Kidney (tissue), 22 donors: ENCODE measurements at places on chromosomes 6 and 20. TPM values are rescaled to one million over a fixed set of nuclear protein-coding genes. Genes with fewer than 3 reads are reported as not detected.

AGER gene
- 7.1 TPM for polyA plus RNA-seq

EYA2 gene
- polyA plus RNA-seq: 7.9 TPM

DPPA5 gene
- not detected for polyA plus RNA-seq

LY6G5C gene
- 4.6 TPM for polyA plus RNA-seq

EPPIN gene
- not detected for polyA plus RNA-seq

HRH3 gene
- not detected for polyA plus RNA-seq

SPATS1 gene
- polyA plus RNA-seq: not detected

ZBTB46 gene
- 4.5 TPM for polyA plus RNA-seq

HLA-DQB2 gene
- 1.7 TPM for polyA plus RNA-seq

SPACA1 gene
- not detected for polyA plus RNA-seq

PAK5 gene
- polyA plus RNA-seq: 0.22 TPM

R3HDML gene
- not detected for polyA plus RNA-seq

PDE7B gene
- 4.6 TPM for polyA plus RNA-seq

TMC2 gene
- polyA plus RNA-seq: not detected

ANKEF1 gene
- polyA plus RNA-seq: 1.9 TPM

SLC17A3 gene
- 149 TPM for polyA plus RNA-seq

TMEM244 gene
- polyA plus RNA-seq: not detected

SOBP gene
- polyA plus RNA-seq: 5.4 TPM

CRISP2 gene
- 1.5 TPM for polyA plus RNA-seq

KCNS1 gene
- 0.19 TPM for polyA plus RNA-seq

HLA-DQB1 gene
- 48.0 TPM for polyA plus RNA-seq

FRK gene
- polyA plus RNA-seq: 5.9 TPM

ADRM1 gene
- polyA plus RNA-seq: 79.4 TPM

SS18L1 gene
- 6.5 TPM for polyA plus RNA-seq

TBXT gene
- polyA plus RNA-seq: not detected

CRISP3 gene
- not detected for polyA plus RNA-seq

C20orf144 gene
- not detected for polyA plus RNA-seq

HTR1E gene
- not detected for polyA plus RNA-seq

CDC40 gene
- polyA plus RNA-seq: 10.9 TPM

CST3 gene
- 942 TPM for polyA plus RNA-seq

SLC22A2 gene
- 73.7 TPM for polyA plus RNA-seq

HLA-DQA2 gene
- polyA plus RNA-seq: 10.0 TPM

DEFB124 gene
- not detected for polyA plus RNA-seq

CST4 gene
- polyA plus RNA-seq: not detected

MPC1 gene
- polyA plus RNA-seq: 313 TPM

LHFPL5 gene
- not detected for polyA plus RNA-seq

ULBP2 gene
- polyA plus RNA-seq: 2.5 TPM

CGA gene
- 2.8 TPM for polyA plus RNA-seq

OPN5 gene
- polyA plus RNA-seq: not detected

VPS52 gene
- polyA plus RNA-seq: 35.8 TPM

OVOL2 gene
- 4.1 TPM for polyA plus RNA-seq

TULP4 gene
- polyA plus RNA-seq: 3.3 TPM

ME1 gene
- 5.5 TPM for polyA plus RNA-seq

CAGE1 gene
- not detected for polyA plus RNA-seq

DOK5 gene
- polyA plus RNA-seq: 4.8 TPM

ATAT1 gene
- polyA plus RNA-seq: 12.4 TPM

MTHFD1L gene
- polyA plus RNA-seq: 4.7 TPM

LY6G6F gene
- not detected for polyA plus RNA-seq

EMILIN3 gene
- polyA plus RNA-seq: 0.32 TPM

SOX18 gene
- polyA plus RNA-seq: 36.5 TPM

CD83 gene
- polyA plus RNA-seq: 15.4 TPM
